Ecto neural progenitor cell (in vitro differentiated cells): ENCODE measurements at places on chromosomes 12 and 14.

- DNase-seq: no peak
These were observed 35.3 kb downstream of the MSRB3 start for GRCh38 chr12:65313719-65314317.

GRCh38 chr12:102757882-102758226 is 159.2 kb downstream of the PAH start:
- DNase-seq: no peak

DNA sequence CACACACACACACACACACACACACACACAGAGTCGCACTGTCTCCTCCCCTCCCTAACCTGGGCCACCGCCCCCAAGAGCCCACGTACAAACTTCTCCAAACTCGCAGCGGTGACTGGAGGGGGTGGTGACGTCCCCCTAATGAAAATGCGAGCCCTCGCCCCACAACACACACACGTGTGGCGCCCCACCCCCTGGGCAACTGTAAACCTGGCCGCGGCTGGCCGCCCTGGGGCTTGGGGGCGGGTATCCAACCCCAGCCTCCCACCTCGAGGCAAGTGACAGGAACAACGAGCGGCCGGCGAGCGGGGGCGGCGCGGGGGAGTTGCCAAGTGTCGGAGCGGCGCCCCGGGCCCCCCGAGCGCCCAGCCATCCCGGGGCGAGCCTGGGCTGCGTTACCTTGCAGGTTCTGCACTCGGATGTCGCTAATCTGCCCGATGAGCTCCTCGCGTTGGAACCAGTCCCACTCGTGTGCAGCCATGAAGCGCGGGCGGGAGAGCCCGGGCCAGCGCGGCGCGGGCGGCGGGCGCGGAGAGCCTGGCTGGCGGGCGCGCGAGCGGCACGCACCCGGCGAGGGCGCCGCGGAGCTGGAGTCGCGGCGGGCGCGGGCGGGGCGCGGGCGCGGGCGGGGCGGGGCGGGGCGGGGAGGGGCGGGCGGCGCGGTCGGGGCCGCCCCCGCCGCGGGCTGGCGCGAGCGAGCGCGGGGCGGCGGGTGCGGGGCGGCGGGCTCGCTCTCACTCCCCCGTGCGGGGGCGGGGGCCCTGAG is at the start of gene CLMN:
TSS of gene CLMN (minus strand) at position 597 of the 766 bp plus-strand sequence. CDS start at position 481, 116 bp downstream.
- DNase-seq: peak; percentile 76

- DNase-seq: no peak
These were observed 198.3 kb upstream of the PDZRN4 start for GRCh38 chr12:40989785-40990184.

GRCh38 chr14:72387726-72388125 is 455.5 kb downstream of the RGS6 start:
- no peak for DNase-seq

DNA sequence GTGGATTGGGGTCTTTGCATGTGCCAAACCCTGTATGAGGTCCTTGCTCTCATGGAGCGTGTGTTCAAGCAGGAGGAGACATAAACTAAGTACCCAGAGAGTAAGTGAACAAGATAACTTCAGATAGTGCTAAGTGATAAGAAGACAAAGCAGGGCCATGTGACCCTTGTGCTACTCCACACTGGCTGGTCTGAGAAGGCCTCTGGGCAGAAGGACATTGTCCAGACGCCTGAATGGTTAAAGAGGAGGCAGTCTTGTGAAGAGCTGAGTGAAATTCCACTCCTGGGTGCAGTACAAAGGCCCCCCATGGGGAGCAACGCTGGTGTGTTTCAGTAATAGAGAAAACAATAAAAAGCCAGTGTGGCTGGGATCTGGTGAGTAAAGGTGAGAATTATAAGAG is 93.3 kb upstream of the RIC8B start:
- DNase-seq: peak; percentile 46

DNA sequence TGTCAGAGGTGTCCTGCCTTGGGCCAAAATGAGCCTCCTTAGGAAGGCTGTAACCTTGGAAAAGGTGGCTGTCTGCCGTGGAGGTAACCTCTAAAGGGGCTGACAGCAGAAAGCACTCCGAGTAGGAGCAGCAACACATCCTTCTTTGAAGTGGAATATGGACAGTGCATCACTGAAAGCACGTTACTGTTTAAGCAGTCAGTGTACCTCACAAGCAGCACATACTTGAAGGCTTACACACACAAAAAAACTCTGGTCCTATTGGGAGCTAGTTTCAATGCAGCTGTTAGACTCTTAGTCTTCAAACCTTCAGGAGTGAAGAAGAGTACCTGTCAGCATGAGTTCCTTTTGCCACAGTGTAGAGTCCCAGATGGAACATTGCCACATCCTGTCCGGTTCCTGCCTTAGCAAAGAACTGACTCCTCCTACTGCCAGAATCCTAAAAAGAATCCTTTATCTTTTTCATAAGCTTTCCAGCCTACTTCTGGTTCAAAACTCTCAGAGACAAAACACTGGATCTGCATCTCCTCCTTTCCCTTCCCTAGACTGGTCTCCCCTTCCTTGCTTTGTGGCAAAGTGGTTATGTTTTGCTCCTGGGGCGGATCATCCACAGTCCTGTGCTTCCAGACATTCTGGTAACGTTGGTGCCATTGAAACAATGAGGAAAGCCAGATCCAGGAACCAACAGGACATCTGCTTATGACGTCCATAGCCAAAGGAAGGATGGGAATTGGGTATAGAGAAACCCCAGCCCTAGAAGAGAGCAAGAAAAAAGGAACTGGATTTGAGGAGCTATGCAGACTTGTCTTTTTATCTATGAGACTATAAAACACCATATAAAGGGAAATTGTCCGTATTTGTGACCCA is 8.5 kb upstream of the MDM1 start:
- no peak for DNase-seq

DNA sequence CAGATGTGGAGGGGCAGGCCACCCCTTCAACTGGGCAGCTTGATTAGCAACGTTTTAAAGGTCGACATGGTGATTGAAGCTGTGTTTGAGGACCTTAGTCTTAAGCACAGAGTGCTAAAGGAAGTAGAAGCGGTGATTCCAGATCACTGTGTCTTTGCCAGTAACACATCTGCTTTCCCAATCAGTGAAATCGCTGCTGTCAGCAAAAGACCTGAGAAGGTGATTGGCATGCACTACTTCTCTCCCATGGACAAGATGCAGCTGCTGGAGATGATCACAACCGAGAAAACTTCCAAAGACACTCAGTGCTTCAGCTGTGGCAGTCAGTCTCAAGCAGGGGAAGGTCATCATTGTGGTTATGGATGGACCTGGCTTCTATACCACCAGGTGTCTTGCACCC is 23.9 kb upstream of the AICDA start:
- DNase-seq: no peak

DNA sequence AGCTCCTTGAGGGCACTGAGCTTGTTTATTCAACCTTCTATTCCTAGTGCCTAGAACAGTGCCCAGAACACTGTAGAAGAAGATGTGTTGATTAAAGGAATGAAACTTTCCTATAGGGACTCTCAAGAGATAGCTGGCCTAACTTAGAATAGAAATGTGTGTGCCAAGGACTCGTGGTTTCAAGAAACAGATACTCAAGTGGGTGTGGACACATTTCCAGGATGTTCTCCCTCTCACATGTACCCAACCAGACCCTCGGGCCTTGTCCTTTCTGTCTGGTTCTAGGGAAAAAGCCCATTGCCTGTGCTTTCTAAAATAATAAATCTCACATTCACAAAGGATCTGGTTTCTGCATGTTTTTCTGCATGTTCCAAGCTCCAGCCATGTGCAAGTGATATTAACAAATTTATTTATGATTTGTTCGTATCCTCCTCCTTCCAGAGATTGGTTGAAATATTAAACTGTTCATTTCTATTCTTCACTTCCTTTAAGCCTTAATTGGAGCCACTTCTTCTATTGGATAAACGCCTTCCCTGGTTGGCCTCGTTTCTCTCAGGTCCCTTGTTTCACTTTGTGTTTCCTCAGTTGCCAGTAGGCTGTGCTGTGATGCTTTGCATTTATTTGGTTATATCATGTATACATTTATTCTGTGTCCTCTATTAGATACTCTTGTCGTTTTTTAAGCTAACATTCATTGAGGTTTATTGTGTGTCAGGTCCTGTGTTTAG is 89.8 kb downstream of the CRADD start:
- DNase-seq: no peak

DNA sequence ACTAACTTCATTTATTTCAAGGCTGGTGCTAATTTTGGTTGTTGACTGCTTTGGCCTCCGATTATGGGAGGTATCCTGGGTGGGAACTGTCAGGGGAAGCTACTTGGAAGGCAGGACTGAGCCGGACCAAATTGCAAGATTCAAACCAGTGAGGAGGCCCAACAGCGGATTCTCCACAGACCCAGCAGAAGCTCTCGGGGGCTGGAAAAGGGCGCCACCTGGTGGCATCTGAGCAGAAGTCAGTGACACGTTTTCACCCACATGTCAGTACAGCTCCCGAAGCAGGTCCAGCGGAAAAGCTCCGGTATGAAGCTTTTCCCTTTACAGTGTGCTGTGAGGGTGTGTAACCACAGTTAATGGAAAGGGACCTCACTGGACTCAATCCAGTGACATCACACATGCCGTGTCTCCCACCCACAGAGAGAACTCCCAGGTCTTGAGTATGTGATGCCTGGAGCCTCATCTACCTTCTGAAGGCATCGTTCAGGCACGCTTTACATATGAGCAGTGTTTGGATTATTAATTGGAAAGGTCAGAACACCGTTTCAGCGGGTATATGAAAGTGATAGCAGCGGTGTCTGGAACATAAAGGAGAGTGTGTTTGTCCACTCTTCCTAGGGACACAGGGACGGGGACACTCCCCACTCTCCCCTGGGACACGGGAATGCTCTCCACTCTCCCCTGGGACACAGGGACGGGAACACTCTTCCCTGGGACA is 3.6 kb upstream of the P2RX2 start:
- DNase-seq: peak; percentile 91

GRCh38 chr12:105922670-105923102 is 216.1 kb downstream of the NUAK1 start:
- no peak for DNase-seq
